ENCODE measurements at places on chromosomes 2 and 18.
A peak's percentile ranks its signal among the peaks of the same experiment; 100 is the strongest.

DNA sequence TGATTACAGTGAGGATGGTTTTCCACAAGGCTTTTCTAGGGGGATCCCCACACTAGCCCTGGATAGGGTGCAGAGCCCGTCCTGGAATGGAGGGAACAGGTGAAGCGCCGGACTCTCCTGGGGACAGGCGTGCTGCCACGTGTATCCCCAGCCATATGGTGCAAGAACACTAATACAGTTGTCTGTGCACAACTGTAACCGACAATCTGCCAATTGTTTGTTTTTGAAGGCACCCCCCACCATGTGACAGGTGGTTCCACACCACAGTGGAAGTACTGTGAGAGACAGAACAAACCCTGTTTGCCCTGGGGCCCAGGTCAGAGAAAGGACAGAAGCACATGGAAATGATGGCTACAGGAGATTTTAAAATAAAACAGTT, 52.9 kb downstream of the MYCN start:
- no peak for DNase-seq

DNA sequence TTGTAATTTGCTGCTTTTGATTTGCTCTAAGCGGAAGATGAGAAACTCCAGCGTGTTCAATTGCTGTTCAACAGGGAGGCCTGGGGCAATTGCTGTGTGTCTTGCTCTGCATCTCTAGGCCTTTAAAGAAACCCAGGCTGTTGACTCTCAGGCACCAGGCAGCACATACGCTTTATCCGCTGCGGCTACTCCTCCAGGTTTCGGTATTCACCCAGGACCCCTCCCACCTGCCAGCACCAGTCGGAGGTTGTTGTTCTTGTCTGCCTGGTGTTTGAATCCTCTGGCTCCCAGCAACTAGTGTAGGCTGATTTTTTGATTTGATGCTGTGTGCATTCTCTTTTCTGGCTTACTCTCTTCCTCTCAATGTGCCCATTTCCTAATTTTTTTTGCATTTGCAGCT, 383.1 kb downstream of the TSN start:
- DNase-seq = no peak

DNA sequence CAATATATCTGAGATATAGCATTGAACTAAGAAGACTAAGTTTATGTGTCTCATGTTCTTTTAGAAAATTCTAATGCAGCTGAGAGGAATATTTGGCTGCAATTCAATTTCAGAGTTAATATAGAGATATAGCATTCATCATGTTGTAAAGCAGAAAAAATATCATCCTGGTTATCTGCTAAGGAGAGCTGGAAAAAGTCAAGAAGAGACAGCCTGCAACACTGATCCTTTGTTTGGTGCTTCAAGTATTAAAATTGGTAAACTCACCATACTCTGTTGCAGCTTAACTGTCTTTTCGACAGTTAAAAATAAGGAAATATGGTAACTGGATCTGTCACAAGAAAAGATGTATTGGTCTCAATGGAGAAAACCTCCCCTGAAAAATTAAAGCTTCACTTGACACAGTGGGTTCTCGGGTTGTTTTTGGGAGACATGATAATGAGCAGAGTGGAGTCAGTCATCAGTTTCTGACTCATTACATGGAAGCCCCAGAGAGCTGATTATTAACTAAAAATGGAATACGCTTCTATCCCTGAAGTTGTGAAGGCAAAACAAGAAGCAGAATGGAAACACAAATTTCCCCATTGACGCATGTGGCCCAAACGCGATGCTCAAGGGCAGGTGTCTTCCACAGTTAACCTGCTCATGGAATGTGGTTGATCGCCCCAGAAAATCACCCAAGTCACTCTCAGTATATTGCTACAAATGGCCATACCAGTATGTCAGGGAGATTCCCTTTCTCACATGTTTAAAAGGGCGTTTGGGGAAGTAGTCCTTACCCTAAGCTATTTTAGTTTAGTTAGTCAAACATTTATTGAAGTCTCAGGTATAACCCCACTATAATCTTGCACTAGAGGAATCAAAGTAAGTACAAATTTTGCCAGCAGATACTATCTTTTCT, 8.2 kb downstream of the BCL2 start:
- no peak for DNase-seq

DNA sequence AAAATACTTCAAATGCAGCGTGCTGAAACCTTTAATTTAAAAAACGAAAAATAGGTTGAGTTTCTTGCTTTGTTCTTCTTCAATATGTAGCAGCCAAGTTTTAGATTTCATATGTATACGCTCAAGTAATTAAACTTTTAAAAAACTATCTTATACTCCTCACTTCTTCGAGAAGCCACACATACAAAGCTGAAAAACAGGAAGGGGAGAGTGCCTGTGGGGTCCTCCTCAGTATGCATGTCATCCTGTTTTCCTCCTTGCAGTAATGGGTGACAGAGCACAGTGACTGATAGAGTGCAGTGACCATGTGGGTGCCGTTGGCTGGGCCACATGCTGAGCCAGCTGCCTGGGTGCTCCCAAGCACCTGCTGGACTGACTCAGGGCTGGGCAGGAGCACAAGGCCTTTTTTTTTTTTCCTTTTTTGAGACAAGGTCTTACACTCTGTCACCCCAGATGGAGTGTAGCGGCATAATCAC, 33.3 kb downstream of the UXS1 start:
- no peak for DNase-seq

GRCh38 chr2:32423536-32423935, 66.7 kb downstream of the BIRC6 start:
- no peak for DNase-seq

DNA sequence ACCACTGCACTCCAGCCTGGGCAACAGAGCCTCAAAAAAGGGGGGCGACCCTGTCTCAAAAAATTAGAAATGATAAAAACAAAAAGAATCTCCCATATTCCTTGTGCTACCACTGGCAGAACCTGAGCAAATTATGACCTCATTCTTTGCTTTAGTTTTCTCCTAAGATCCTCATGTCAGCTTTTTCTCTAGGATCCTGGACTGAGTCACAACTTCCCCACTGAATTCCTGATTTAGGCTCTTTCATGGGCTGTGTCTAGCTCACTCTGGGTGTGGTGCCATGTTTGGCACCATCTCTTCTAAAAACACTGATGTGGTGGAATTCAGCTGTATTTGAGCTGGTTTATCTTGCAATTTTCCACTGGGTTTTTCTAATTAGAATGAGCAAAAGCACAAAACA, 37.1 kb downstream of the EXOC6B start:
- no peak for DNase-seq

DNA sequence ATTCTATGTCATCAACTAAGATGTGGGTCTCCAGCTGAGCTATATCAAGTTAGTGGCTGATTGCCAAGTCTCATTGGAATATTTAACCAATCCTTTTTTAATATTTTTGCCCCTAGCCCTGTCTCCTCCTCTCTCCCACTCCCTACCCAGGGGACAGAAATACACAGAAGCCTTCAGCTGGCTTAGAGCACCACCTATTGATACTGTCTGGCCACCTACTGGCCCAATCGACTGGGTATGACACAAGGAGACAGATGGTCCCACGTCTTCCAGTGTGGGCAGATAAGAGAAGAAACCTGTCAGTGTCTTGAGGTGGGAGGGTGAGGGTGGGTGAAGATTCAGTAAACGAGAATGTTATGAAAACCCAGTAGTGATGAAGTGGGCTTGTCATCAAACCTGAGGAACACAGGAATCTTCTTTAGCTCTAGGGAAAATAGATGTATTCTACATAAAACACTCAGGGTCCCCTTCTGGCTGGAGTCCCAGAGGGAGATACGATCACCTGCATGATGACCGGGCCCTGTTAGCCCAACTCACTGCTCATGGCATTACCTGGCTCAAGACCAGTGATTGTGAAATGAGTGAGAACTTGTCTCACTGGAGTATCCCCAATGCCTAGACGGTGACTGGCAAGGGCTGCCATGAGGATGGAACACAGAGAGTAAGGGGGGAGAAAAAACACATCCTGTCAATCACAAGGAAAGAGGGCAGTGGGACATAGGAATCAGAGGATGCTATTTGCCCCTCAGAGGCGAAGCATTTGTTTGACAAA, 26.7 kb downstream of the POLR1A start:
- no peak for DNase-seq

DNA sequence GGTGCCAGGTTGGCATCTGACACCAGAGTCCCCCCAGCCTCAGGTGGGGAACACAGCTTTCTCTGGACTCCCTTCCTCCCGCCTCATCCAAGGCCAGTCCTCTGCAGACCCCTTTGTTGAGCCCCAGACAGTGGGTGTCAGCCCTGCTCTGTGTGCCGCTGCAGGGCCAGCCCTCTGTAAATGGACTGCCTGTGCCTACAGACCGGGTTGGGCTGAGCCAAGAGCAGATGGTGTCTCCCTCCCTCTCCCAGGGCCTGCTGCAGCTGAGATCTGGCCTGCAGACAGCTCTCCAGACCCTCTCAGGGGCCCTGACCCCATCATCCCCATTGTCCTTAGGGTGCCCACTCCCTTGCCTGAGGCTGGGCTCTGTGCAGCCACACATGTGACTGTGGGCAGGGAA, 160.8 kb downstream of the KLHL29 start:
- no peak for DNase-seq

DNA sequence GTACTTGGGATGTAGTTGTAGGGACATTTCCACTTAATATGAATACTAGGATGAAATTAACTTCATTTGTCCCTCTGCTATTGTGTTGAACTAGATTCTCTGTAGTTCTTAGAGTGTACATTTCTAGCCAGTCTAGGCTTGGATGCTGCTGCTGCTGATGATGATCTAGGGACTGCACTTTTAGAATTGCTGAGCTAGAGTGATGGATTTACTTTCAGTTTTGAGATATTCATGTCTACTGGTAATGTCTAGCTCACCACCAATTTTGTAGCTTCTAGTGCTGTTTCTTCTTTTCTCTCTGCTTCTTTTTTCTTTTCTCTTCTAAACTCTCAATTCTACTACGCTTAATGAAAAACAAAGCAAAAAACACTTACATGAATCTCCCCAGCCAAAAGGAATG, 49.4 kb downstream of the MRPS9 start:
- no peak for DNase-seq

GRCh38 chr2:168136392-168136977, 110.9 kb downstream of the STK39 start:
- peak; percentile 46 for DNase-seq

DNA sequence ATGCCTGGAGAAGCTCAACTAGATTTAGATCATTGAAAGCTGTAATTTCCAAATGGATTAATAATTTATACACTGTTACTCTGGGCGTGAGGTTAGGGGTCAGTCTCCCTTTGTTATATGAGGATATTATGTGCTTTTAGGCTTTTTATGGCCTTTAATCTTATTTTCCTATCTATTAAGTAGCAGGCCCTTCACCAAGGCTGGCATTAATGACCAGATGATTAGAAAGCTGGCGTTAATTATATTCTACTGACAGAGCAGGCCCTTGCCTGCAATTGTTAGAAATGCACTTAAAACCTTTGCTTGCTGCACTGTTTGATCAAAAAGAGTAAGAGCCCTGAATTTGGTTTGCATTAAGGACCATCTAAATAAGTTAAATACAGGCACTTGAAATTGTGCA, 75.3 kb downstream of the EPAS1 start:
- DNase-seq = no peak

- no peak for DNase-seq
Observed at GRCh38 chr2:160156665-160157064, 43.4 kb downstream of the ITGB6 start.

DNA sequence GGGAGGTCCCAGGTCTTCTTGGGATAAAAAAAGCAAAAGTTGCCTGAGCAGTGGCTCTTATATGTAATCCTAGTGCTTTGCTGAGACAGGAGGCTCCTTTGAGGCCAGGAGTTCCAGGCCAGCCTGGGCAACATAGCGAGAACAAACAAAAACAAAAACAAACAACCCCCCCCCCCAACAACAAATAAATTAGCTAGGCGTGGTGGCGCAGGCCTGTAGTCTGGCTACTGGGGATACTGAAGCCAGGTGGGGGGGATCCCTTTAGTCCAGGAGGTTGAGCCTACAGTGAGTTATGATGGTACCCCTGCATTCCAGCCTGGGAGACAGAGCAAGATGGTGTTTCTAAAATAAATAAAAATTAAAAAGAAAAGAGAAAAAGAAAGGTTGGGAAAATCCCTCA, 5.4 kb downstream of the GAREM2 start:
- DNase-seq = no peak

DNA sequence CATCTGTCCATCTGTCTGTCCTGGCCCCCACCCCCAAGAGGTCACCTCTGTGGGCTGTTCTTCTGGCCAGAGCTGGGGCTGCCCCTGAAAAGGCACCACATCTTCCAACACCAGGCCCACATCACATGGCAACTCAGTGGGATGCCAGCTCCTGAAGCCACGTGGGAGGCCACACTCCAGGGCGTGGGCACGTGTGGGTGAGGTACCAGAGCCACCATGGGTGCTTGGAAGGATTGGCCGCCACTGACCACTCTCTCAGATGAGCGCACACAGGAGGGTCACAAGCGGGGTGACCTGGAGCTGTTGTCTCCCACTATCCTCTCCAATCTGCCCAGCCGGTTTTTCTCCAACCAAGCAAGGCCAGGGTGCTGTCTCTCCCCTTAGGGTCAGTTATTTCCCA, 197.9 kb downstream of the TFCP2L1 start:
- DNase-seq = no peak

DNA sequence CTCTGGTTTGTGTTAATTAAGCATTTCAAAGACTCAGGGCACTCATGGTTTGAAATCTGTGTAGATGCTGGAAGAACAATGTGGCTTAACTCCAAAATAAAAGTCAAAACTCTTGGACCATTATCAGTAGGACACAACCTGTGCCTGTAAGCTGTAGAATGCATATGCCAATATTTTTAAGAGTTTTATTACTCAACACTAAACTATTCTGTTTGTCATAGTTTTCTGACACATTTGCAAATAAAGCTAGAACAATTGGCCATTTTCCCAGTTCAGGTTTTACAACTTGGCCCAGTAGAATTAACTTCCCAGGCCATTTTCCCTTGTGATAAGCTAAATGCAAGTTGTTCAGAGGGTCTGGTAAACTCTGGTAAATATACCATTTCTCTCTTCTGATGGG, 713.1 kb downstream of the CBLN2 start:
- DNase-seq = no peak

GRCh38 chr2:112957511-112957910, 20.3 kb upstream of the IL36G start:
- DNase-seq = no peak

DNA sequence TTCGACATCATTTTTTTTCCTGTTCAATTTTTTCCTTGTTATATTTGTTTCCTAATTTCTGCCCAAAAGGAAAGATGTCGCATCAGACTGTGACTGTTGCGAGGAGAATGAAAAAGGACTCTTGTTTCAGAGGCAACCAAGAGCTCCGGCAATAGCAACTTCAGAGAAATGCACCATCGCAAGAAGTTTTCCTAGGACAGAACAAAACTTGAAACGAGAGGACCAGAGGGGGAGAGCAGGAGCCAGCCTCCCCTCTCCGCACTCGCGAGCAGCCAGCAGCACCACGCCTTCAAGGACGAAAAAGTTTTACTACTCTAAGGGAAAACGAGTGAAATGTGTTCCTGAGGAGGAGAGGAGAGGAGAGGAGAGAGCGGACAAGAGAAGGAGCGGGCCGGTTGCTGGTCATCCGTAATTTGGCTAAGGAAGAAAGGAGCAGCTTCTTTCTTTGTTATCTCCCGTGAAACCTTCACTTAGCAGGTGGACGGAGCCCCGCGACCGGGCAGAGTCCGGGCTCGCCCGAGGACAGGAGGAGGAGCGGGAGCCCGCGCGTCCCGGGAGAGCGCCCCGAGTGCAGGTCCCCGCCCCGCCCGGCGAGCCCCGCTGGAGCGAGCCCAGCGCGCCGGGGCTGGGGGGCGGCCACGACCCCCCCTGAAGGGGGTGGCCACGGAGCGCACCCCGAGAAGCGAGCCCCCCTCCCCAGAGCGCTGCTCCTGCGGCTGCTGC, 744 bp downstream of the POU3F3 start:
- DNase-seq = no peak

All from HCT116 (cell line).